ENCODE measurements at places on chromosomes 7 and 10.

DNA sequence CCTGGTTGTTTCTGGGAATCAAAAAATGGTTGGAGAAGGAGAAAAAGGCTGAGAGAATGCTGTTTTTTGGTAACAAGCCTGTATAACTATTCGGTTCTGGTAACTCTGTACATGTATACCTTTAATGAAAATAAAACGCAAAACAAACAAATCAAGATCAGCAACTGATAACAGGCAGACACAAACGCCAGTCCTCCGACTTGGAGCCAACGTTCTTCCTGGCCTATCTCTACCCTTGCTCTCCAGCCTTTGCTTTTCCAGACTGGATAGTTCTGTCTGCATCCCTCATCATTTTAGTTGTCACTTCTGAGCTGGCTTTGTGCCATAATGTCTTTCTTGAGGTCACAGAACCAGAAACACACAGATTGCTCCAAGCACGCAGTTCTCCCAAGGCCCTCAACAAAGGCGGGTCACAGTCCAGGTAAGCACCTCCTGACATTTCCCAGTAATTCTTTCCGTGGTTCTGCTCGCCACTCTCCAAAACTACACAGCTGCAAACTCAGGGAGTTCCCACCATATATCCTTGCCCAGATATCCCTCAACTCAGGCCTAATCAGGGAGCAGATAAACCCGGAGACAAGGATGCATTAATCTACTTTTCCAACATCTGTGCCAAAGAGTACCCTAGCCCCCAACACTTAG, 20.2 kb downstream of the HIP1 start:
- no peak for DNase-seq

DNA sequence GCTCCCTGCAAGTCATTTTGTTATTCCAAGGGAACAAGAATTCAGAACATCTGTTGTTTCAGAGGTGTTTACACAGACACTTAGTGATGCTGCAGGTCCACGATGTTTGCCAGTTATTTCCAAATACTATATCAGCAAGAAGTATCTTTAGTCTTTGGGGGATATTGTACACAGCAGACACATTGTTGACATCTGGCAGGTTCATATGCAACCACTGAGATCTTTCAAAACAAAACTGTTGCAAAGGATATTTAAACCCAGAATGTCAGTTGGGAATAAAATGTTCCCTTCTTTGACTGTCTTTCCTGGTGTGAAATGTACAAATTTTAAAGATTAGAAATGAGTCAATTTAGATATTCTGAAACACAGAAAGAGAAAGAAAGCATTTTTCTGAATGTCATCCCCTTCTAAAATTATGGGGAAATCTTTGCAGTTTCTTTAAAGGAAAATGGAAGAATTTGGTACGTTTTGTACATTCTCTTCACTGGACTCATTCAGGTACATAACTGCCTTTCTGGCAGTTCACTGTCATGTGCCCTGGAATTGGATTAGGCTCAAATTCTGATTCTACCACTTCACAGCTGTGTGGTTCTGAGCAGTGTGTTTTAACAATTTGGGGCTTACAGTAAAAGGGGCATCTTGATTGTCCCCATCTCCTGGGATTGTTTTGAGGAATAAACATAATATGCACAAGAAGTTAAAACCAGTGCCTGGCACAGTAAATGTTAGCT, 40.3 kb upstream of the CELF2 start:
- DNase-seq: no peak

DNA sequence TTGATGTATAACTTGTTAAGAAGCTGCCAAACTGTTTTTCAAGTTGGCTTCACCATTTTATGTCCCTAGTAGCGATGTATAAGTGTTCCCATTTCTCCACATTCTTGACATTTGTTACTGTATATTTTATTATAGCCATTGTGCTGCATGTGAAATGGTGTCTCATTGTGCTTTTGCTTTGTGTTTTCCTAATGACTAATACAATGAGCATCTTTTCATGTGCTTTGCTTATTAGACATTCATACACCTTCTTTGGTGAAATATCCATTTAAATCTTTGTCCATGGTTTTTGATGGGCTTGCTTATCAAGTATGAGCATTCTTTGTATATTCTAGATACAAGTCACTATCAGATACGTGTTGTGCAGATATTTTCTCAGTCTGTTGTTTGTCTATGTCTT, 203.0 kb downstream of the CCSER2 start:
- no peak for DNase-seq

GRCh38 chr7:157715071-157715937, 378.5 kb downstream of the DNAJB6 start:
- DNase-seq: no peak

GRCh38 chr7:68279827-68280400, 1283.3 kb downstream of the TYW1 start:
- DNase-seq: no peak

DNA sequence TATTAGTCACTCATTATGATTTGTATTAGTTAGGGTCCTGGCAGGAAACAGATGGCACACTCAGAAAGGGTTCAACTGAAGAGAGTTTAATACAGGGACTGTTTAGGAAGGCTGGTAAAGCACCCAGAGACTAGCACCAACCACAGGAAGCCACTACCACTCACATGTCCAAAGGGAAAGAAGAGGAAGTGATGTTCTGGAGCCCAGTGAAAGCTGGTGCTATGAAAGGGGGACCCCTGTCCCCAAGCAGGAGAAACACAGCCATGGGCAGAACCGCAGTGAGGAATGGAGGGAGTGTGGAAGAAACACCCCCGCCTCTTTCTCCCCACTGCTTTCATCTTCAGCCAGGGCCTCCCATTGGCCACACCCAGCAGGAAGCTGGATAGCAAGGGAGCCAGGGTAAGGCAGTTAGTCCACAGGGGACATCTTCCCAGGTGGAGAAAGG, 3.2 kb upstream of the VSIR start:
- no peak for DNase-seq

DNA sequence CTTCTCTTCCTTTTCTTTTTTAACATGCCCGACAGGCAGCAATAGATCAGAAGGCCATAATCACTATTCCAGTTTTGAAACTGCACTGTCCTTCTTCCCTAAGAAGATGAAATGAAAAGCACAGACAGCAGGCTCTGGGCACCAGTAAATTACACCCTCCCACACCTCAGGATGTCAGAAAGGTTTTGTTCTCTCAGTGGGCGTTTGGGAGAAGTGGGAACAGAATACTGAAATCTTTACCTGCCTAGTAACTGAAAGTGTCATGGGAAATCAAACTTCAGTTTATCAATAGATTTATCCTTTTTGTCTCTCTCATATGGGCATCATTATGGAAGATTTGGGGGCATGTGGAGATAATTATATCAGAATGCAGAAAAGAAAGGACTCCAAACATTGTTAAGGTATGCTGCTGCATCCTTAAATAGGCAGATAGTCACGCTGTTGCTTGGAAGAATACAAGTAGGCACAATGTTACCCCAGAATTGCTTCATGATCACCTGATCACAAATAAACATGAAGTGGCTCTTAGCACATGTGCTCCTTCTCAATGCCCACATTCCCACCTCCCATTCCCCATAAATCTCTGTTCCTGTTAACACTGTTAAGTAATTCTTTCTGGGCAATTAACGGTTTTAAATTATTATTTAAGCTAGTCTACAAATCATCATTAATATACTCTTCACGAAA, 113.3 kb downstream of the DOCK4 start:
- no peak for DNase-seq

DNA sequence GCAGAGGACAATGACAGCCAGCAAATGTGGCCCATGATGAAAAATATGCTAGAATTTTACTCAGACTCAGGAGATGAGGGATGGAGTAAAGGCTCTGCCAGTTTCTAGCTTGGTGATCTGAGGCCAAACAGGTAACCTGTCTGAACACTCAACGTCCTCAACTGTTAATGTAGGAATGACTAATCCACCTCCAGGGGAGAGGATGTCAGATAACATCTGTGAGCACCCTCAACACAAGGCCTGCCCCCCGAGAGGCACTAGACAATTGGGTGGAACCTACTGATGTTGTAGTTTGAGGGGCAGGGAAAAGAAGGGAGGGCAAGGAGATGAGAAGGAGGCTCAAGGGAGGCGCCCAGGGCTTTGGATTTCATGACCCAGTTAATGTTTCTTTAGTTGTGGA, 445.1 kb downstream of the PLXNA4 start:
- no peak for DNase-seq

DNA sequence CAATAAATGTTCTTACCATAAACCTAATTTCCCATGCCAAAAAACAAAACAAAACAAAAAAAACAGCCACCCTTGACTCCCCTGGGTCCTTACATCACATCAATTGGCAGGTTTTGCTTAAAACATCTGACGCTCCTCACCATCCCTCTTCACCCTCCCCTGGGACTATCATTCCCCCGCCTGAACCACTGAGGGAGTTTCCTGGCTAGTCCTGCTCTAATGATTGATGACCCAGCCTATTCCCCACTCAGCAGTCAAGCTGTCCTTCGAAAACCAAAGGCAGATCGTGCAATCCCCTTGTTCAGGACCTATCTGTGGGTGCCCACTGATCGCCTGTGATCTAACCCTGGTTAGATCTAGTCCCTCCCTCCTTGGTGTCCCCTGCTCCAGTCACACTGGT, 11.2 kb upstream of the FRMPD2 start:
- no peak for DNase-seq

DNA sequence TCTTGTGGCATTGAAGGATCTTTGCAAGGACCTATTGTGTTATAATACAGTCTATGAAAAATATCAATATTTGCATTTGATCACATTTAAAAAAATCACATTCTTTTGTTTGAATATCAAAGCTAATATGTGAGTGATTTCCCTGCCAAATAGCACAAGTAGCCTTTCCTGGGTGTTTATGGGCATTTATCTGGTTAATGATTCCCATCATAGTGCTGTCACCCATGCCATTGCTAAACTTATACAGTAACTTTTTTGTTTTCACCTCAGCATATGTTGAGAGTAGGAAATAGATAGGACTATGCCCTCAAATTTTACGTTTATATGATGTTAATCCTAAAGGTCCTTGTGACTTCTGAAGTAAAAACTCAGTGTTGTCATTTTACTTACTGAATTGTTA, 136.9 kb downstream of the CFTR start:
- DNase-seq: no peak

DNA sequence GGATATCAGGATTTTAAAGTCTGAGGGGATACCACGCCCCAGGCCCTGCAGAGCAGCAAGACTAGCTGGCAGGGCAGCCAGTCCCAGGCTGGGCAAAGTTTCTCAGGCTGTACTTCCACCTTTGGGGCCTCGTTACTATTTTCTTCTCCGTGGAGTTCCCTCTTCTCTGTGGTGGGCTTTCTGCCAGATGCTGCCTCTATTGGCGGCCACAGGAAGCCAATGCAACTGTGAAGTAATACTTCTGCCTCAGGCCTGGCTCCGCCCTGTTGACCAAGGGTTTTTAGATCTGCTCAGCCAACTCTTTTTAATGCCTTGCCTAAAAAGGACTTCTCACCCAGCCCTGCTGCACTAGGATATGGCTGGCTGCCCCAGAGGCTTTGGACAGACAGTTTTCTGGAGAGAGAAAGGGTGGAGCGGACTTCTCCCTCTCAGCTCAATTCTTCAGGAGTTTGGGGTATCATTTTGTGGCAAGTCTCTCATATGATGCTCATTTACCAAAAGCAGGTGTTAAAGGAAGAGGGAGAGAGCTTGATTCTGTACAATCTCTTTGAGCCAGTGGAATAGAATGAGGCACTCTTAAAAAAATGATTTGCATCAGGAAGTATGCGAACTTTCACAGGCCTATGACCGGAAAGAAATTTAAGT, 67.4 kb downstream of the HHEX start:
- peak; percentile 76 for DNase-seq

DNA sequence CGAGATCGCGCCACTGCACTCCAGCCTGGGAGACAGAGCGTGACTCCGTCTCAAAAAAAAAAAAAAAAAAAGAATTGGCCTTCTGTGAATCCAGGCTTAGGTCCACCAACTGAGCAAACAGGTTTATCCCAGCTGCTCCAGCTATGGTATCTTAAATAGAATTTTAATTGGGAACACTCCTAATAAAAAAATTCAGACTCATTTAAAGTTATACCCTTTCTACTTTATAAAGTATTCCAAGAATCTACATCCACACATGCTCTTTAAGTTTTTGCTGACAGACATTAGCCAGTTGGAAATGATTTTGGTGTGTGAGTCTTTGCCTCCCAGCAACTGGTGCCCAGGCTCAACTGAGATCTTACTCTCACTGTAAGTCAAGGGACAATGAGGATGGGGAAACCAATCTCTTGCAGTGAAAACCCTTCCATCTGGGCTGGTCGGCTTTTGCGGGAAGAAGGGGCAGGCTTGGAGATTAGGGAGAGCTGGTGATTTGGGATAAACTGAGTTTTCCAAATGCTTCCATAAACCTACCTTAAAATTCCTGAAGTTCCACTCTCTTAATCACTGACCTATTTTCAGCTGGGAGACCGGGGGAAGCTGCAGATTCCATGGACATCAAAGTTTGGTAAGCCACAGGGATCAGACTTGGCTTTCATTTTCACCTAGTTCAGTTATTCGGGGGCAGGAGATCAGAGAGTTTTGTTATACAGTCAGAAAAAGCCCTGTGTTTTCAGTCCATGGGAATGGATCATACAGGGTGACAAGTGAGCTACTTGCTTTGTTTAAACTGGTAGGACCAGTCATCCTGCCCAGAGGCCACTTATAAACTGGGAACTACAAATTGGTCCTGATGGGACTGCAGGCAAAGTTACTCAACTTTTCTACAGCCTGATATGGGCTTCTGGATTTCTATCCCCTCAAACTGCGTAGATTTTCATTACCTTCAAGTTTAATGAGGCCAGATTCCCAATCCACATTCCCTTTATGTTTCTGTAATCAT, 89.3 kb upstream of the ZNF746 start:
- no peak for DNase-seq

GRCh38 chr7:157685430-157686284, 348.9 kb downstream of the DNAJB6 start:
- no peak for DNase-seq

DNA sequence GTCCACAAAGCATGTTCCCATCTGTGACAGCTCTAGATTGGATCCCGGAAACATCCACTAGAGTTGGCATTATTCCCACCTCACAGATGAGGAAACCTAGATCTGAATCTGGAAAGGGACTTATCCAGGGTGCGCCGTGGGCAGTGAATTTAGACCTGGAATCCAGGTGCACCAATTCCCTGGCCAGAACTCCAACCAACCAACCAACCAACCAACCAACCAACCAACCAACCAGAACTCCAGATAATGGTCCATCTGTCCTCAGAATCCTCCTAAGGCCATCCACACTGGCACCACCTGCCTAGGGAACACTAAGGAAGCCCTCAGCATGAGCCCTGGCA, 42.0 kb upstream of the ZMIZ1 start:
- DNase-seq: no peak

DNA sequence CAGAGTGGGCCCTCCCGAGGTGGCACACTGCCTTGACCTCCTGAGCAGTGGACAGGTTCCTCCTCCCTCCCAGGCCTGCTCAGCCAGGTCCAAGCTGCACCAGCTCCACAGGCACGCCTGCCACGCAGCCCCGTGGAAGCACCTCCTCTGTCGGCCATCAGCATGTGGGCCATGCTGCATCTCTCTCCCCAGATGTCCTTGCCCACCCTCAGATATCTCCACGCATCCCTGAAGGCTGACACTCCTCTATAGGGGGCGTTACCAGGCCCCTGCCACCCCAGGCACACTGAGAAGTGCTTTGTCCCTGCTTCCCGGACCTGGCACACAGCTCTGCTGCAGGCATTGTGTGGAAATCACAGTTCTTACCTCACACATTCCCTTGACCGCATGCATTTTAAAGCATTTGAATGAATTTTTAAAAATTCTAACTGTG, 598.5 kb downstream of the SDK1 start:
- DNase-seq: no peak

GRCh38 chr10:70119623-70120022, 13.0 kb downstream of the AIFM2 start:
- DNase-seq: no peak

- DNase-seq: peak; percentile 64
These were observed 38.0 kb upstream of the TARP start for GRCh38 chr7:38311329-38311937.

GRCh38 chr10:49091450-49092210, 23.7 kb downstream of the VSTM4 start:
- no peak for DNase-seq
